ENCODE measurements at places on chromosomes 2 and 18.

- DNase-seq: peak; percentile 75
These were observed 721 bp downstream of the ADAM17 start for GRCh38 chr2:9554921-9555296.

GRCh38 chr2:178946494-178946893 is 103.4 kb downstream of the CCDC141 start:
- no peak for DNase-seq

DNA sequence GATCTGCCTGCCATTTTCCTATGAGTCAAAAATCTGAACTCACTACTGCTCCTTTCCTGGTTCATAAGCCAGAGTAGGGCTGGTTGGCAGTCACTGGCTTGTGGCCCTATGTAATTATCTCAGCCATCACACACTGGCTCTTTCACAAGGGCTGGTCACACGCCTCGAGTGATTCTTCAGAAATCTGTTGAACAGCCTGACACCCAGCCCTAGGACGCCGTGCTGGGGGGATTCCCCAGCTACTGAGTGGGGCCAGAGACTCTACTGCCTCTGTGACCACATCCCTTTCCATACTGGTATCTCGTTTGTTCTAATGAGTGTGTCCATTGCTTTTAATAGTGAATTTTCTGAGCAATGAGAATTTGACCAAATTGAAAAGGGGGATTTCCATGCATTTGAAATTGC is 45.8 kb upstream of the RBM44 start:
- DNase-seq: no peak

GRCh38 chr2:6183226-6183625 is 491.0 kb downstream of the SOX11 start:
- DNase-seq: no peak

GRCh38 chr2:8365331-8365910 is 316.4 kb upstream of the ID2 start:
- DNase-seq: no peak

DNA sequence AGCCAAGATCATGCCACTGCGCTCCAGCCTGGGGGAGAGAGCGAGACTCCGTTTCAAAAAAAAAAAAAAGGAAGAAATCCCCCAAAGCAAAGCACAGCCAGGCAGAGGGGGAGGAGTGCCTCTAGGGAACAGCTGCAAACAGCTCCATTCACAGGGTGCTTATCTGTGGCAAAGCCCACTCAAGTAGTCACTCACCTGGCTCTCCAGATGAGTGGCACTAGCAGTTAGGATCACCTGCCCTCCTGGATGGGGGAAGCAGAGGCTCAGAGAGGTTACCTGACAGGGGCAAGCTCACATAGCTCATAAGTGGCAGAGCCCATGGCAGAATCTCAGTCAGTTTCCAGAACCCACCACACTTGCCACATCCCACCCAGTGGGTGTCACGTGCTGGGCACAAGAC is 30.3 kb downstream of the TFCP2L1 start:
- no peak for DNase-seq

DNA sequence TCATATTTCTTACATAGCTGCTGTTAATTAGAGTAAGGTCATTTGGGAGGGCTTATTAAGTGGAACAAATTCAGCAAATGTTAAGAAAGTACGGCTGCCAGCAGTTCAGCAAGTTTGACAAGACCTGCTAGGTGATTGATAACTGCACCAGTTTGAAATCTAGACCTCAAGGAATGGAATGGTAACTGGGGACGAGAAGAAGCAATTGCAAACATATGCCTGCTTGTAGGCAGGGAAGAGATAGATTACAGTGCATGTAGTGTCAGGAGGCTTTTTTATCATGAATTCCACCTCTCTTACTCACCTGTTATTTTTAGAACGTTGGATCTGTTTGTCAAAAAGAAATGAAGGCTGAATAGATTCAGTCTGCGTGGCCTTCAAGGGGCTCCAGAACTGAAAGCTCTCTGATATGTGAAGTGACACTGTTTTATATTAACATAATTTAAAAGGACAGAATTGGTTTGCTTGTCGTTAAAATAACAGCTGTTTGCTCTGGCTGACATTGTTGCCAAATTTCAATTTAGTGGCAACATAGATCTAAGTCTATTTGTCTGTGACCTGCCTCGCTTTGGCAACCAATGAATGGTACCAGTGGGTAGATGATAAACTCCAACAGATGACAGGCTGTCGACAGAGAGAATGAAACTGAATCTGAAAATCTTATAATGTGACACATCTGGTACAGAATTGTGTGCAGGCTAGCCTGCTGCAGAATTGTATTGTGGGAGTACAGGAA is 199.3 kb downstream of the ZNF407 start:
- peak; percentile 91 for DNase-seq

DNA sequence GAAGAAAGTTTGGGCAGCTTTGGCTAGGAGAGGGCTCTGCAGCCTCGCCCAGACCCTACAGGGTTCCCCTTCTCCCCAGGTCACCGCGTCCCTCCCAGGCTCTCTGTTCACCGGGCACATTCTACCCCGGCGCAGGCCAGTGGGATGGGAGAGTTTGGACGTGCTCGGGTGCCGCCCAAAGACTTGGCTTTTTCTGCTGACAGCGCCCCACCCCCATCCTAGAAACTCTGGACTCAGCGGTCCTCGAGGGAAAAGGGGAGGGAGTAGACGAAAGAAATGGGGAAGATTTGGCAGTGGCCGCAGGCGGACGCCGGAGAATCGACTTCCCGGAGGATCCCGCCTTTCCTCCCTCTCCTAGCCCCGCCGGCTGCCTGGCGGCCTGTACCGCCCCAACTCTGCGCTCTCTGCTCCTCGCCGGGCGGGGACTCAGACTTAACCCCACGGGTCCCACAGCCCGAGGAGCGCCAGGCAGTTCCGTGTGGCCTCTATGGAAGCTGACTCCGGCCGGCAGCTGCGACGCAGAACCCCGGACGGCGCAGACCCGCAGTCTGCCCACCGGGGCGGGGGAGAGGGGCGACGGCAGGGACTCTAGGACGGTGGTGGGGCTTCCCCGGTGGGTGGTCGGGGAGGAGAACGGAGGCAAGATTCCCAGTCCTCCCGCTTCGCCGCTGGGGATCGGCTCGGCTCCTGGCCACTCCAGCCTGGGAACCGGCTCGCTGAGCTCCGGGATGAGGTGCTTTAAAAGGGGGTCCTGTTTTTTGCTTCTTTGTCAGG is 863 bp upstream of the SIX2 start:
- DNase-seq: peak; percentile 43

GRCh38 chr2:227627769-227628168 is 10.5 kb downstream of the SCYGR4 start:
- DNase-seq: no peak

GRCh38 chr2:236887953-236888793 is 197.5 kb upstream of the COPS8 start:
- DNase-seq: no peak

GRCh38 chr2:2901384-2902345 is 476.0 kb downstream of the EIPR1 start:
- DNase-seq: no peak

DNA sequence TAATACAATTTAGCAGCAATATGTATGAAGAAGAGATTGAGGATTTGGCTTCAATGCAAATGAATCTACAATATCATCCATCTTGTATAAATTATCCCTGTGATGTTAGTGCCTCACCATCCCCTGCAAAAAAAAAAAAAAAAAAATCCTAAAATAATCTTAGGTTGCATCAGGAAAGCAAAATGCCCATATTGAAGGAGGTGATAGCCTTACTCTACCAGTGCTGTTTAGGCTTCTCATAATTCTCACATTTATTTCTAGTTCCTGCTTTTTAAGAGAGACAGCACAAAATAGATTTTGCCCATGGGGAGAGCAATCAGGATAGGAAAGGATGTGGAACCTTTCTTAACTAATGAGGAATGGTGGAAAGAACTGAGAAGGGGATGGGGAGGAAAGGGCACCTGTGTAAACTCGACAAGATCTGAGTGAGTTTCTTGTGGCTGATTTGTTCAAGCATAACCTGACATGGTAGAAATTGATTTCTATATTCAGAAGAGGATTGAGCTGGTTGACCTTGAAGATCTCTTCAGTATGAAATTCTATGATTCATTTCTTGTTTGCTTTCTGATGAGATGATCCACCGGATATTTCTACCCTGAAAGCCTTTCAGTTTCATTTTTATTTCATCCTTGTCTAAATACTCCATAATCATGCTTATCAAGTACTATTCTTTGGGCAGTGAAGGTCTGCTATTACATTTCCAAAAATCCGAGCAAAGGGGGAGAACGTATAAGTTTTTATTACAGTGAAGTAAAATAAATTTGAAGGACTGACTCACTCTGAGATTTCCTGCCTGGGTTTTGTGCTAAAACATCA is 391.2 kb downstream of the PTPRM start:
- DNase-seq: no peak

DNA sequence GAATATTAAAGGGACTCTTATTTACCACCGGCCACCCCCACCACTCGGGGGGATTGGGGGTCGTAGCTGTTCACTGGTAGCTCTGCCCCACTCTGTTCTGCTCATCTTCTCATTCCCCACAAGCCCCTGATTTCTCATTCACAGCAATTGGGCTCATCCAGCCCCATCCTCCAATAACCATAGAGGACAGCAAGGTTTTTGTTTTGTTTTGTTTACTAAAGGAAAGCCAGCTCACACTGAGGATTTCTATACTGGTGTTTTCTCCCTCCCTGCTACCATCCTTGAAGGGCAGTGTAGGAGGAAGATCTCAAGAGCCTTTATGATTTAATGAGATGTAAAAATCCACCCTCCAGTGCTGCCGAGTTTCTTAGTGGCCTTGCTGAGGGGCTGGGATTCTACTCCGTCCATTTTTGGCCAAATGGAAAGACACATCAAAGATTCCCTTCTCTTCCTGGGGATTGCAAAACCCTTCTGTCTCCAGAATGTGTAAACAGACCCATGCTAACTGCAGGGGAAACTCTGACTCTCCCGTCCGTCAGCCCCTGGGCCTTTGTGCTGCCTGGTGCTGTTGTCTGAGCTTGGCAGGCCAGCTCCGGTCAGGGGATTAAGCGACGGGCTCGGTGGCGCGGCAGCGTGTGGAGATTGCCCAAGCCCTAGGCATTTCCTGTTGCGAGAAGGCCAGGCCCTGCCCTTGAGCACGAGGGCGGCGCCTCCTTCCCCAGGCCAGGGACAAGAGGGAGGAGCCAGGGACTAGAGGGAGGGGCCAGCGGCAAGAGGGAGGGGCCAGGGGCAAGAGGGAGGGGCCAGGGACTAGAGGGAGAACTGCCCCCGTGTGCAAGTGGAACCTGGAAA is 165.0 kb downstream of the ANTXR1 start:
- peak; percentile 62 for DNase-seq

DNA sequence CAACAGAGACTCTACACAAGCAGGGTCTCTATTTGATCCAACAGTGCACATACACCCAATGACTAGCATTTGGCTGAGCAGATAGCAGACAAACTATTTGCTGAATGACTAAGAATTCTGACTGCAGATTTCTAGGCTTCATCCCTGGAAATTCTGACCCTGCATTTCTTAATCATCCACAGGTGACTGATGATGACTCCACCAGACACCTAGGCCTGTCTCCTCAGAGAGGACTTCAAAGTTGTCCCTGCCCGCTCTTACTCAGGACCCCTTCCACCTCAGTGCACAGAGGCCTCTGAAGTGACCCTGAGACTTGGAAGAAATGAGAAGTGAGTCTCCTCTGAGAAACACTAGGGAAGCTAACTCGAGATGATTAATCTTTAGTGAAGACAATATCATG is 51.3 kb downstream of the SEPTIN10 start:
- peak; percentile 7 for DNase-seq

- DNase-seq: no peak
These were observed 703.1 kb upstream of the VRK2 start for GRCh38 chr2:57343391-57344006.

DNA sequence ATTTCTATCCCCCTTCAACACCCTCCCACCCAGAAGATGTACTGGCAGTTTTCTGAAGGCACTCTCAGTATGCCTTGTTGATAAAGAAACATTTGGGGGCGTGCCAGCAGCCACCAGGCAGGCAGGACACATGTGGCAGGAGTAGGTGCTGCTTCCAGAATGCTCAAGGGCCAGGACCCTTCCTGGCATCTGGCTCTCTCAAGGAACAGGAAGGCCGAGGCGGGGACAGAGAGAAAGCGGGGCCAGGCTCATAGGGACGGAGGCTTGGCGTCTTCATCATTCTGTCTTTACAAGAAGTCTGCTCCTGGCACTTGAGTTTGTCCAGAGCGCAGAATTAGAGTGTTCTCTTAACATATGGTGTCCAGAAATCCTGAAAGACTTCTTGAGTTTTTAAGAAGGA is 121.6 kb downstream of the FAM210A start:
- no peak for DNase-seq

DNA sequence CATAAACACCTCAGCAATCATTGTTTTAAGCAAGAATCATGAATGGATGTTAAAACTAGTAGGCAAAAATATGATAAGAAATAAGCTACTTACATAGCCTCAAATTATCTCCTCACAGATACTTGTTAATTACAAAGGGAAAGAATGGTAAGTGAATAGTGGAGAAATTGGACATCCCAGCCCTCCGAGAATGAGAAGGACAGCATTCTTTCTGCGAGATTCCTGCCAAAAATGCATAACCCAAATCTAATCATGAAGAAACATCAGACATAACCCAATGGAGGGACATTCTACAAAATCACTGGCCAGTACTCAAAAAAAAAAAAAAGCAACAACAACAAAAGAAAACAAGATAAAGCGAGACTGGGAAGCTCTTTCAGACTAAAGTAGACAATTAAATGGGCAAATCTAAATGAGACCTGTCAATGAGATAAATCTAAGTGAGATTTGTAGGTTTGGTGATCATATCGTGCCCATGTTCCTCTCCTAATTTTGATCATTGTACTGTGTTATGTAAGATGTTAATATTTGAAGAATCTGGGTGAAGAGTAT is 57.9 kb upstream of the GLI2 start:
- no peak for DNase-seq

DNA sequence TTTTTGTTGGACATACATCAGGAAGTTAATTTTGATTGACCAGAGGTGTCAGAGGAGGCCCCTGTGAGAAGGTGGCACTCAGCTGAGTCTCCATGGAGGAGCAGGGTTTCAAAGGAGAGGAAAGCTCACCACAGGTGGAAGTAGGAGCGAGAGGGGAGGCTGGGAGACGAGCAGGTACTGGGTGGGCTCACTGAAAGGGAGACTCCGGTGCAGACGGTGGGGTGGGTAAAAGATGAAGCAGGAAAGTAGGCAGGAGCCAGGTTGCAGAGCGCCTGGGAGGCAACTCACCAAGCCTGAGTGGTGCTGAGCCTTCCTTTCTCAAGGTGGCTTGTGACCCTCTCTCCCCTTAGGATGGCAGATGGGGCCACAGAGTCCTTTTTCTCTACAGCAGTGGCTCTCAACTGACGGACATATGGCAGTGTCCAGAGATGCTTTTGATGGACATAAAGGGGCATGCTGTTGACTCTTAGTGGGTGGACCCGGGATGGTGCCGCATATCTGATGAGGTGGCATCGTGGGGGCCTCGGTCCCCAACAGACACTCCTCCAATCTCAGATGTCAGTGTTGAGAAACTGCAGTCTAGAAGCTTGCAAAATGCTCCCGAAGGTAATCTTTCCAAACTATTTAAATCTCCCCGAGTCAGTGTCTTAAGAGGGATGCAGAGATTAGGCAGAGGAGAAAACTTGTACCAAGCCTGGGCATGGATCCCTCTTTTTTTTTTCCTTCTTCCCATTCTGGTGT is 64.0 kb downstream of the LPIN1 start:
- DNase-seq: no peak

GRCh38 chr2:148901142-148901541 is 26.1 kb downstream of the KIF5C start:
- DNase-seq: no peak

All from fibroblast of upper back skin (primary cell).